Left ventricle myocardium superior (tissue), 1 donor: ENCODE measurements at places on chromosomes 5 and 9. TPM values are rescaled to one million over a fixed set of nuclear protein-coding genes. Genes with fewer than 3 reads are reported as not detected.

Gene SOX30
- not detected for total RNA-seq

Gene NANS
- total RNA-seq, result 35.9 TPM

Gene KCNV2
- not detected for total RNA-seq

DNA sequence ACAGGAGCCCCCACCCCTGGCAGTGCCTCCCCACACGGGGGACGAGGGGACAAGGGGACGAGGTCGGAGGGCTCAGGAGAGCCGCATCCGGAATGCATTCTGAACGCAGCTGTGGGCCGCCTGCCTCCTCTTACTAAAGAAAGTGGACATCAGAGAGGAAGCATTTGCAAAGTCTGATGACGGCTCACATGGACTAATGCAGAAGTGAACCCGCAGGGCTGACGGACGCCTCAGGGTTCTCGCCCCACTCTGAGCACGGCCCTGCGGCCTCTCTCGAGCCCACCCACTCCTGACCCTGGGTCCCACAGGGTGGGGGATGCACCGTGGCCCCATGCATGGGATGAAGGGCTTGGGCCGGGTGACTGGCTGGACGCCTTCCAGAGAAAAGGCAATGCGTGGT is 5.9 kb downstream of the LPCAT1 start:
- peak; percentile 18 for DNase-seq
